Small intestine (tissue), 16 donors: ENCODE measurements at places on chromosomes 4 and X.
A peak's percentile ranks its signal among the peaks of the same experiment; 100 is the strongest.

DNA sequence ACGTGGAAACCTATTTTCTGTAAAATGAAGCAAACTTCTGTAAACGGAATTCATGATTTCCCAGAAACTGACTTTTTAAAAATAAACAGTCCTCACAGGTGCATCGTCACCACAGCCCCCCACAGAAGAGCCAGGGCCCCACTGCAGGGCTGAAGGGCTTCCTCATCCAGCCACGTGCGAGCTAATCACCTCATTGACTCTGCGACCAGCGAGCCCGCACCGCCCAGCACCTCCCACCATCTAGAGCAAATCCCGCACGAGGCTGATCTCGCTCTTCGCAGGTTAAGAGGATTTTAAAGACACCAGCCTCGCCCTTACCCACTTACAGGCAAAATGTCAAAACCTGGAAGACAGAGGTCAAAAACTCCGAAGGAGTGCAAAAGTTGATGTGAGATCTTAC, 14.8 kb downstream of the PPP2R3B start:
- DNase-seq: no peak

- no peak for DNase-seq
These were observed 14.7 kb downstream of the UNC5C start for GRCh38 chr4:95534032-95534431.

DNA sequence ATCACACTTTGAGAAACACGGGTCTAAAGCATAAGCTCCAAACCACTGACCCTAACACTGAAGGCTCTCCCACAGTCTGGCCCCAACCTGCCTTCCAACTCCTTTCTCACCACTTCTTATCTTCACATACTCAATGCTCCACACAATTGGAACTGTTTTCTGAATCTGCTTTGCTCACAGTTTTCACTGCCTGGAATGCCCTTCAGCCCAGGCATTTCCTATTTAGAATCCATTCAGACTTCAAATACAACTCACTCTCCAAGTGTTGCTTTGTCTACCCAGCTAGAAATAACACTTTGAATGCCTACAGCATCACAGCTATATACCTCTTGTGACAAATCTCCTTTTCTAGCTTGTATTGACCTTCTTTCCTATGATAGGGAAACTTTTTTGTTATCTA, 10.2 kb downstream of the OTUD4 start:
- no peak for DNase-seq

DNA sequence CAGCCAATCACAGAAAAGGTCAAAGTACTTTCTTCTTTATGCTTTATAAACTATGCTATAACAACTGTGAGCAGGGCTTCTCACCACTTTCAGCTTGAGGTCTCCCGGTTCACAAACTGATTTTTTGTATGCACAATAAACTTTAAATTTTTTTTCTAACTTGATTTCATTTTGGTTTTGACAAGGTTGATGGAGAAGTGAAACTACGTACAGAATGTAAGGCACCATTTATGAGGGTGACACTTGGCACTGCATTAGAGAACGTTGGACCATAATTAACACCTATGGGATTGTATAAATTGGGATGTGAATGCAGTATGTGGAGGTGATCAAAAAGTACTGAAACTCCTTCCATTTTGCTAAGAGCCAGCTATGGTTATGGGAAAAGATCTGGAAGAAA, 857.9 kb upstream of the HTR2C start:
- DNase-seq: no peak

- no peak for DNase-seq
These were observed 134.4 kb downstream of the RASL11B start for GRCh38 chr4:52996261-52997131.

DNA sequence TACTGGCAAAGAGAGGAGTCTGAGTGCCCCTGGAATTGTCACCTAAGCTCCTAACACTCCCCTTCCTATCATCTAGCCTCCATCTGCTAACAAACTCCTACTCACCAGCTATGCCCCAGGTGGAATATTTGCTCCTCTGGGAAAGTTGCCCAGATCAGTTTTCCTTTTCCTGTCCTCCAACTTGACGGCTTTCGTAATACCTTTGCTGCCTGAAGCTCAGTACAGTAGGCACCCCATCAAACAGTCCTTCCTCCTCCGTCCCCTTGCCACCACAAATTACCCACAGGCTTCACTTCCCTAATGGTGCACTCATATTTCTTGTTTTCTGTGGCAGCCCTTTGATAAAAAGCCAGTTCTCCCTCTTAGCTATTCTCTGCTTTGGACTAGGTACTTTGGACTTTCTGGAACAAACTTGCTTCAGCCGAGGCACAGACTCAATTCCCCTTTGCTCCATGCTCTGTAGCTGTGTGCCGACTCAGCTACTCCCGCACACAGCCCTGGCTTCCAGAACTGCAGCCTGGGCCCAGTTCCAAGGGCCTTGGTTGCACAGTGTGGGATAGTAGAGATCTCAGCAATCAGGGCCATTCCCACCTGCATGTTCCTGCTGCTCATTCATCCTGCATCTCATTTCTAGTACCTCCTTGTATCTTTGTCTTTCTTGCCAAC, 605.1 kb downstream of the BCOR start:
- peak; percentile 85 for DNase-seq

- DNase-seq: peak; percentile 93
These were observed 71.3 kb upstream of the KIT start for GRCh38 chr4:54586320-54586955.

DNA sequence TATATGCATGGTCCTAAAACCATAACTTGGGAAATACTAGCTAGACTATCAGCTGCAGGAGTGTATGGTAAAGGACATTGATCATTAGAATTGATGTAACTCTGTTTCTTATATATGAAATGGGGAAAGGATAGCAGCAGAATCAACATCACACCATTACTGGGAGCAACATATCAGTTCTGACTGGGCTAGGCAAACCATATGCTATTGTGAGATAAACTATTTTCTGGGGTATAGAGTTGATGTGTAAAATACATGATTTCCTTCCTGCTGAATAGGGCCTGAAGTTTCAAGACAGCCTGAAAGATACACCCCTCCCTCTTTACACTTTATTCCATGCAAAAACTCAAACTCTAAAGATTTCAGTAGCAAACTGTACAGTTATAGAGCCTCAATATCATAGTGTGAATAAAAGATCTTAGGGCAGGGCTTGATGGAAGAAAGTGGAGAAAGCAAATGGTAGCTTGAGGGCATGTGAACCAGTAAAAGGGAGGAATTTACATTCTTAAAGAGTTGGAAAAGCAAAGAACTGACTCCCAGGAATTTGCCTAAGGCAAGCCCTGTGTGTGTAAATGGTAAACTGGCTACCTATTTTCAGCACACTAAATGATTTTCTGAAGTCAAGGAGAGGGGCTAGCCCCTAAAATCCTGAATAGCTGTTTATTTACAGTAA, 404.1 kb downstream of the MAPK10 start:
- no peak for DNase-seq

GRCh38 chr4:103451341-103451740, 253.2 kb upstream of the CENPE start:
- no peak for DNase-seq

DNA sequence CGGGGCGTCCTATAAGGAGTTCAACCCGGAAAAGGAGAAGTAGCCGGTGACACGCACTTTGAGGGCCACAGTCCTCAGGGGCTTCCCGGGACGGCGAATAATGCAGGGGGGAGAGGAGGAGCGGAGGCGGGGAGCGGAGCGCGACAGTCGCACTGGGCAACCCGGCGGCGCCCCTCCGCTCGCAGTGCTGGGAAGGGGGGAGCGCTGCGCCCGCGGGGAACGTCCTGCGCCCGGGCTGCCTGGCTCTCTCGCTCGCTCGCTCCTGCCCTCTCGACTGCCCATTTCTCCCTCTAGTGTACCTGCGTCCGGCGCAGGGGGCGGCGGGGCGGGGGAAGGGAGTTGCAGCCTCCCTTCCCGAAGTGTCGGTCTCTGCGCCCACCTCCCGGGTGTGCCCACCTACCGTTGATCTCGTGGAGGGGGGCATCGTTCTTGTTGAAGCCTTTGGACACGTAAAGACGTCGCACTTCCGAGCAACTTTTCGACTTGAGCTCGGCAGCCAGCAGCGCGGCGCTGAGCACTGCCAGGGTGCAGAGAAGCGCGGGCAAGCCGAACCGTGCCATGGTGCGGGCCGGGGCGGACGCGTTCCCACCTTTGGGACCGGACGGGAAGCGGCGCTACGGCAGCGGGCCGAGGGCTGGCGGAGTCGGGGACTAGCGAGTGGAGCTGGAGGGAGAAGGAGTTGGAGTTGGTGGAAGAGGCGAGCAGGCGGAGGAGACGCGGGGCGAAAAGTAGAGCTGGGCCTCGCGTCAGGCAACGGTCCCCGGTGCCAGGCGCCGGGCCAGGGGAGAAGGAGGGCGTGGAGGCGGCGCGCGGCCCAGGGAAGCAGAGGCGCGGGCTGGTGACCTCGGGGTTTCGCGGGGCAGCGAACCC, 648 bp downstream of the GPC4 start:
- DNase-seq: peak; percentile 52
